ENCODE measurements at places on chromosomes 11 and 22. TPM values are rescaled to one million over a fixed set of nuclear protein-coding genes. Genes with fewer than 3 reads are reported as not detected.

Gene GVQW3
- polyA plus RNA-seq = 3.8 TPM

Gene LRRC75B
- 7.1 TPM for polyA plus RNA-seq

GRCh38 chr11:44611687-44612434 lies 46.4 kb downstream of the CD82 start:
- DNase-seq = no peak

GRCh38 chr11:70734379-70734778 lies 336.1 kb downstream of the CTTN start:
- no peak for DNase-seq

Gene FAM83F
- polyA plus RNA-seq = not detected

GRCh38 chr22:43218786-43219185 lies 31.9 kb upstream of the TTLL12 start:
- no peak for DNase-seq

GRCh38 chr11:12719221-12719620 lies 45.0 kb downstream of the TEAD1 start:
- DNase-seq = no peak

Measured in A549 (cell line).